ENCODE measurements at places on chromosomes 4 and X.
A peak's percentile ranks its signal among the peaks of the same experiment; 100 is the strongest.

- no peak for DNase-seq
Observed at GRCh38 chr4:30866907-30867306, 146.7 kb downstream of the PCDH7 start.

- no peak for DNase-seq
Observed at GRCh38 chrX:105502336-105502735, 281.8 kb upstream of the TEX13A start.

GRCh38 chr4:152678841-152679240, 956 bp downstream of the TMEM154 start:
- DNase-seq, result no peak

GRCh38 chr4:70110917-70111316, 43.1 kb upstream of the PRR27 start:
- no peak for DNase-seq

DNA sequence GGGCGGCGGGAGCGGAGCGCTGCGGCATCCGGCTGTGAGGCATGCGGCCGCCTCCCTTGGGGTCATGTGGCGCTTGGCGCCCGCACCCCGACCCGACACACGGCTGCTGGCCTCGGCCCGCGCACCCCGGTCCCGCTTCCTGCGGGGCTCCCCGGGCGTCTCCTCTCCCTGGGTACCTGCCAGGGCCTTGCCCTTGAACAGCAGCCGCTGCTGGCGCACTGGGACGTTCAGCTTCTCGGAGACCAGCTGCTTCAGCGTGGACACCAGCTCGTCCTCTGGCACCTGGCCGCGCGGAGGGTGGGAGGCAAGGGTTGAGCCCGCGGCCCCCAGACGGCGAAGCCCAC, 391 bp downstream of the UBL4A start:
- DNase-seq, result no peak

- DNase-seq, result no peak
Observed at GRCh38 chrX:40719218-40719617, 16.1 kb downstream of the MED14 start.

GRCh38 chrX:111410590-111411078, 1.4 kb downstream of the DCX start:
- no peak for DNase-seq

- no peak for DNase-seq
Observed at GRCh38 chr4:106614441-106614840, 245.9 kb upstream of the GIMD1 start.

DNA sequence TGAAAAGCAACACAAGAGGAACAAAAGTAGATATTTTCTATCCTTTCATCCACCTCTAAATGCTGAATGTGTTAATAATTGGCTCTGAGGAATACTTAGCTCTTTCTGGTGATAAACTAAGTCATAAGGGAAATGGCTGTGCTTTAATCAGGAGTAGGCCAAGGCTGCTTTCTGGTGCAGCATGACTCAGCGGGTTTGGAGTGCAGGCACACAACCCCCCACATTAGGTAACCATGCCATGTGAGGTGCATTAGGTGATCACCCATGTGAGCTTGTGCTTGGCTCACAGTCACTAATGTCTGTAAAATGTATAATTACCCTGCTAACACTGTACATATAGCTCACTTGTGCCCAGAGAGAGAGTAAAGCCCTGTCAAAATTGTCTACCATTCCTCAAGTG, 57.2 kb downstream of the USP38 start:
- no peak for DNase-seq

DNA sequence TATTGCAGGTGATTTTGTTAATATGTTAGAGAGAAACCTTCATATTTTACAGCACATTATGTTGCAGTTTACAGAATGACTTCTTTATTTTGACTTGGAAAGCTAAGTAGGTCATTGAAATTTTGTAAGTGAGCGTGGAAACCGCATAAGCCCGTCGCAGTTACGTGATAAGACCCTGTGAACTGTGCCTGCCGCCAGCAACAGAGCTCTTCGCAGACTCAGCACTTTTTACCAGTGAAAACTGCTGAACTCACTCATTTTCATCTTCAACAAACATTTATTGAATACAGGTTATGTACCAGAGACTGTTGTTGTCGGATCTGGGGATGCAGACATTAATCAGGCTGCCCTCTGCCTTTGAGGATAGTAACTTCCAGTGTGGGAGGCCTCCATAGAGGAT, 355.7 kb downstream of the HS3ST1 start:
- no peak for DNase-seq

GRCh38 chr4:112381996-112382692, 85.0 kb downstream of the ALPK1 start:
- no peak for DNase-seq

DNA sequence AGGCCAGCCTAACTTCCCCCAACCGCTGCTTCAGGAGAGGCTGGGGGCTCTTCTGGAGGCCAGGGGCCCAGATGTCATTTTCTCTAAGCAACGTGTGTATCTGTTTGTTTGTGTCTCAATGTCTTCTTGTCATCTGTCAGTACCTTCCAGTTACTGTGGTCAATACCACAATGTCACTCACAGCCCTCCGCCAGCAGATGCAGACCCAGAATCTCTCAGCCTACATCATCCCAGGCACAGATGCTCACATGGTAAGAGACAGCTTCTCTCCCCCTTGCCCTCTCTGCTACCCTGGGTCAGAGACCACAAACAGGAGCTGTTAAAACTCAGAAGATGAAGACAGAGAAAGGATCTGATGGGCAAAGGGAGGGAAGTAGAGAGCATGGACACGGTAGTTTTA, 5.0 kb downstream of the XPNPEP2 start:
- no peak for DNase-seq

GRCh38 chr4:141686879-141687278, 50.5 kb downstream of the IL15 start:
- no peak for DNase-seq

- no peak for DNase-seq
Observed at GRCh38 chr4:35151816-35152572, 1092.3 kb downstream of the ARAP2 start.

DNA sequence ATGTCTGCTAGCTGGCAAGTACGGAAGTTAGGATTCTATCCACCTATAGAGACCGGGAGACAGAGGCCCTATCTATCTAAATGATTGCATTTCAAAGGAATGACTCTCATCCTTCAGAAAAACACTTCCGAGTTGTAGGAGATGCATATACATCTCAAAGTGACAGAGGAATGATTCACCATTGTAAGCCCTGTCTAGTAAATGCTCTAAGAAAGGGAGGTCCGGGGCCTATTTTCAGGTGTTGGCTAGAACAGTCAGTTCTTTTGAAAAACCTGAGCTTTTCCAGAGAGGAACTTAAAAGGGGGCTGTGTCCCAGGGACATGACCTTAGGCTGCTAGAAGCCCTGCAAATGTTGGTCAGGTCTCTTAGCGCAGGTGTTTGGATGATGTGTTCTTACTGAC, 262.9 kb upstream of the IL1RAPL1 start:
- no peak for DNase-seq

DNA sequence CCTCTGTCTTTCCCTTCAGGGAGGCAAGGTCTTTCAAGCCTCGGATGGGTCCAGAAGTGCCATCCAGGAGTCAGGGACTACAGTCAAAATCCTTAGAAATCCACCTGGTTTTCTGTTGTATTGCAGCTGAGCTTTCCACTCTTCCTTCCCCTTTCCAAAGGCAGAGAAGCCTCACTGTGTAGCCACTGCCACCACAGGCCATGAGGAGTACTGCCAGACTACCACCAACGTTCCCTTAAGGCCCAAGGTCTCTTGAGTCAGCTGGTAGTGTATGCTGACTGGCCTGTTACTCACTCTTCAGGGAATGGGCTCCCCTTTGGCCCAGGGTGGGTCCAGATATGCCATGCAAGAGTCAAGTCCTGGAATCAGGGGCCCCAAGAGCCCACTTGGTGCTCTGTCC, 1454.1 kb downstream of the PCDH19 start:
- DNase-seq, result no peak

- DNase-seq, result peak; percentile 2
Observed at GRCh38 chr4:21469438-21470300, 478.9 kb downstream of the KCNIP4 start.

DNA sequence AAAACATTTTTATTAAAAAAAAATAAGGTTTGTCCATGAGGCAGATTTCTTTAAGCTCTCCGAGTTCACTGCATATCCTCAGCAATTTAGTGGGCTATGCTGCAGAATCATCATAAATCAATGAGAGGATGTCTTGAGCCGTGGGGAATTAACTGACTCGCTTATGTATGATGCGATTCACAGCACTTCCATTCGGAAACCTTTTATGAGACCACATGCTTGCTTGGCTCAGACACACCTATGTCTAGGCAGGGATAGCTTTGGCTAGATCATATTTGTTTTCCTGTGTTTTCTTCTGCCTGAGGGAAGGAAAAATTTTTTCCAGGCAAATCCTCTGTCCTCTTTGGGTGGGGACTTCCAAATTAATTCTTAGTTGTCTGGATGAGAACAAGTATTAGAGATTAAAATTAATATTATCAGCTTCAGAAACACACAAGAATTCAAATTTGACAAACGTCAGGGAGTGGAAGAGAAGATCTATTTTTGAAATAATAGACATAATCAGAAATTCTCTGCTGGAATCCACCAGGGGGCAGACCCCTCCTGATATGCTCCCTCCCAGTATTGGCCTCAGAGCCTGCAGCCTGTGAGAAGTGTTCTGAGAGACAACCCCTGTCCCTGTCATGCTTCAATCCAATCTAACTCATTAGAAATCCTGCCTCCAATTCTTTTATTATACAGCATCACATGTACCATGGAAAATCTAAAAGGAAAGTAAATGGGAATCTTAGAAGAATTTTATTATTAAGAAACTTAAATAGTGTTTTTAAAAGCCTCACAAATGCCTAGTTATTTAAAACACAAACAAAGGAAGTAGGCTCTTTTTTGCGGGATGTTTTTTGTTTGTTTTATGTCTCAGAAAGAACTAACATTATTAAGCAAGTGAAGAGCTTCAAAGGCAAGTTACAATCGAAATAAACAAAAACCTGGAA, 345.1 kb upstream of the TACR3 start:
- DNase-seq, result peak; percentile 4

DNA sequence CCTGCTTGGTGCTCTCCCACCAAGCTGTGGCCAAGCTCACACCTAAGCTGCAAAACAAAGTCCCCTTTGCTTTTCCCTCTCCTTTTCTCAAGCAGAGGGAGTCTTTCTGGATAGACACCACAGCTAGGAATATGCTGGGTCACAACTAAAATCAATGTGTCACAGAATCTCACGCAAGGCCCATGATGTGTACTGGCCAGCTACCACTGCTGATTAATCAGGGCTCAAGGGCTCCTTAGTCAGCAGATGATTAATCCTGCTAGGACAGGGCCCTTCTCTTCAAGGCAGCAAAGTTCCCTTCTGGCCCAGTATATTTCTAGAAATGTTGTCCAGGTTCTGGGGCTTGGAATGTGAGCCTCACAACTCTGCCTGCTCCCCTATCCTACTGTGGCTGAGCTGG, 32.0 kb upstream of the TENT5D start:
- DNase-seq, result no peak

DNA sequence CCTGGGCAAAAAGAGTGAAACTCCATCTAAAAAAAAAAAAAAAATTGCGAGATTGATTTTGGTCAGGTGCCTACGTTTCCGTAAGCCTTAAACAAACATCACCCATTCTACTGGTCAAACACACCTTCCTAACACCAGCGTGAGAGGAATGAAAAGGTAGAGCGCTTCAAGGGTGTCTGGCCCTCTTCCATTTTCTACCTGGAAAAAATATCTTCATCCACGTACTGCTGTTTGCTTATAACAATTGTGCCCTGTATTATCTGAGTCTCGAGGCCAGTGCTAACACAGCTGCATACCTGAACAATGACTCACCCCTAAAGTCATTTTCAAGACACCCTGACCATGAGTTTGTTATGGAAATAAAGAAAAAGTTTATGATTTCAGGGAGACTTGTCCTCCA, 13.9 kb downstream of the TMSB4X start:
- no peak for DNase-seq

DNA sequence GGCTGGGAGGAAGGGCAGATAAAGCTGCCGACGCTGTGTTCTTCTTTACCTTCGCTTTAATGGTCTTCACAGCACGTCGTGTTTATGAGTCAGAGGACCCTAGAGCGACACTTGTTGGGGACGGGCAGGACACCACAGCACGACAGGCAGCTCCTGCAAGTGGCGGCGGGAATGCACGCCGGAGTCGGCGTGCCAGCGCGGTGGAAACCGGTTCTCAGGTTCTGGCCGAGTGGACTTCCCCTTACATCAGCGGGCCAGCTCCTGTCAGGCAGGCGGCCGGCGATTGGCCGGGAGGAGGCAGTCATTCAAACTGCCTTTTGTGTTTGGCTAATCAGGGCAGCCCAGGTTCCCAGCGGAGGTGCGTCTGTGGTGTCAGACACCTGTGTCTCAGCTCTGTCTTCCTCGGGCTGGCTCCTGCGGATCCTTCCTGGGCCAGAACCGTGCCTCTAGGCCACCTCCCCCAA, 150.9 kb downstream of the SHROOM3 start:
- peak; percentile 85 for DNase-seq

DNA sequence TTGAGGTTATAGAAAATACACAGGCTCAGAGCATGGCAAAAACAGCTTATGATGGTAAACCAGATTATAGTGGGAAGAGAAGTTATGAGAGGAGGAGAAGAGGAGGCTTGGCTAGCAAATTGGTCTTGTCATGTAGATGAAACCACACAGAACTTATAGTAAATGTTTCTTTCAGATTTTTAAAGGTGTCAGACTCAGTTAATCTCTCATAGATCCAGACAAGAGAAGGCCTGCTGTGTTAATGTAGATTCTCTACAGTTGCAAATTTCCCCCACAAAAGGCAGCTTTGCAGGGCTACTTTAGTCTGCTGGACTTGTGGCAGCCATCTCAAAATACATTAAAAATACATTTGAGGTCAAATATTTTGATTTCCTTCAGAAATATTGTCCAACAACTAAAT, 1731.7 kb downstream of the ARAP2 start:
- no peak for DNase-seq

DNA sequence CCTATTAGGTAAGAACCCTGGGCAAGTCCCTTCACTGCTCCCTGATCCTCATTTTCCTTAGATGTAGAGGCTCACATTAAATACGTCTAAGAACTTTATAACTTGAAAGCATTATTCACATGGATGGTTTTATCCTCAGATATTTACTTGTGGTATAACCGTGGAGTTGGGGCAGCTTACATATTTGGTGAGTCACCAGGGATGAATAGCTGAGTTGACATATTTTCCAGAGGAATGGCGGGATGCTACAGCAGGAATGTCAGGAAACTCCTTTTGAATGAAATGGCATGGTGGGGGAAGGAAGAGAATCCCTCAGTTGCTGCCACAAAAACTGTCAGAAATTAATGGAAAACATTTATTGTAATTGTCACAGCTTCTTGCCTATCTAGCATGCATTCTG, 165.3 kb upstream of the RPS6KA3 start:
- no peak for DNase-seq

- no peak for DNase-seq
Observed at GRCh38 chr4:47750788-47751187, 87.1 kb downstream of the CORIN start.

DNA sequence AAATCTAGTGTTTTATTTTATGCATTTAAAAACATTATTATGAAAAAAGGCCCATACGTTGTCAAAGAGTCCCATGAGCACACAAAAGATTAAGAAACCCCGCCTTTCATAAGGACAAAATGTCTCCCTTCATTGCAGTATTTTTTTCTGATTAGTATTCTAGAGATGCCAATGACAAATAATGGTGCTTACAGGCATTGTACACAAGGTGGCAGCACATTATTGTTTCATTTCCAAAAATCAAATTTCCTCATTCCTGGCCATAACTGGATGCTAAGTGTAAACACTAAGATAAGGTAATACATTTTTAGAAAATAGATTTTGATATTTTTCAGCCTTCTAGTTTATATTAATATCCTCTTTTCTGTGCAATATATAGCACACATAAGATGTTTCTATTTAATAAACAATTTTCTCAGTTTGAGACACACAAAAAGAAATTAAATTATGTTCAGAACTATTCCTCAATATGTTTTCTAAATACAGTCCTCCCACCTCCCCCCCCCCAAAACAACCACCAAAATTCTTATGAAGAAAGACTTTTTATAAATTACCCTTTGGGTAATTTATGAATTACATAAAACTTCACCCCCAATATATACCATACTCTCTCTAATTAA, 47.7 kb downstream of the TIGD2 start:
- peak; percentile 29 for DNase-seq
